ENCODE measurements at places on chromosomes 6 and 20.

GRCh38 chr20:6693178-6693807 is 74.2 kb upstream of the BMP2 start:
- DNase-seq: no peak

DNA sequence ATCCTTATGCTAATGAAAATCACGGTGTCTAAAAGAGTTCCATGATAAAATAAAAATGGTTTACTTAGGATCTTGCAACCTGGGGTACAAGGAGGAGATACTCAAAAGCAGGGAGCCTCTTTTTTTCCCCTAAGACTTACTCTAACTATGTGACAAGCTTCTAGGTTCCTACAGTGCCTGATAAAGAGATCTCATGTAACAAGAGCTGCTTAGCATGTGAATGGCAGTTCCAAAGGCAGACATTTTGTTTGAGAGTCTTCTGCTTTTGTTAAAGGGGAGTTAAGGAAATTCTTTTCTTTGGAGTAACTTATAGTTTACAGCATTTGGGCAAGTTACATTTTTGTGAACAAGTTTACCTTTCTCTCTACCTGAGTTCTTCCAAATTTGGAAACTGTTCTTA is 945.8 kb upstream of the ADGRB3 start:
- DNase-seq: no peak

DNA sequence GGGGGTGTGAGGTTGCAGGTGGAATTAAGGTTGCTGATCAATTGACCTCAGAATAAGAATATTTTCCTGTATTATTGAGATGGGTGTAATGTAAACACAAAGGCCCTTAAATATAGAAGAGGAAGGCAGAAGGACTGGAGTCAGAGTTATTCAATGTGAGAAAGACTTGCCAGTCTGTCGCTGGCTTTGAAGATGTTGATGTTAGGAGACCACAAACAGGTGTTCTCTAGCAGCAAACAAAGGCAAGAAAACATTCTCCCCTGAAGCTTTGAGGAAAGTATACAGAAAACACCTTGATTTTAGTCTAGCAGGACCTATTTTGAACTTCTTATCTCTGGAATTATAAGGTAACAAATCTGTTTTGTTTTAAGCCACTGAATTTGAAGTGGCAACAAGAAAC is 138.9 kb upstream of the PTPRK start:
- no peak for DNase-seq

DNA sequence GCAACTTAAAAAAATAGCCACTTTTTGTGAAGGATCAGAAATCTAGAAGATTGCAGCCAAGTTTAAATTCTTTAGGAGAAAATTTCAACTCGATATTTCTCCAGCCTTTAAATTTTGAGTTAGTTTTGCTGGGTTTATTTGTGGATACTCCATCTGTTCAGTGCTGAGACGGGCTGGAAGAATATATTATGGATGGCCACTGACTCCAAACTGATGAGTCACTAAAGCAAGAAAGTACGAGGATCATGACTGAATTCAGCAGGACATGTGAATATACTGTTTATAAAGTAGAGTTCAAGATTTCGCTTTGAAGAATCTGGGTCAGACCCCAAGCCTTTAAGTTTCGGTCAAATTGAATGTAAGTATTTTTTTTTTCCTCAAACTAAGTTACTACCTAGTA is 199.5 kb downstream of the ADGRB3 start:
- no peak for DNase-seq

DNA sequence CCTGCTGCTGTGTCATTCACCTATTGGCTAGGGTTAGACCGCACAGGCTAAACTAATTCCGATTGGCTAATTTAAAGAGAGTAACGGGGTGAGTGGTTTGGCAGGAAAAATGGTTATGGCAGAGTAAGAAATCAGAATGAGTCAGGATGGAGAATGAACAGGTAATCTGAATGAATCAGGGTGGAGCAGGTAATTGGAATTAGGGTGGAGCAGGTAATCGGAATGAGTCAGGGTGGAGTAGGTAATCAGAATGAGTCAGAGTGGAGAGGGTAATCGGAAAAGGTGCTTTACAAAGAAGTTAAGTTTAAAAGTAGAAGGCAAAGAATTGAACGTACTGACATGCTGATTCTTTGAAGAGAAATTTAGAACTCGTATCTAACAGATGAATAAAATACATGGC is 11.7 kb downstream of the SLC35A1 start:
- DNase-seq: no peak

DNA sequence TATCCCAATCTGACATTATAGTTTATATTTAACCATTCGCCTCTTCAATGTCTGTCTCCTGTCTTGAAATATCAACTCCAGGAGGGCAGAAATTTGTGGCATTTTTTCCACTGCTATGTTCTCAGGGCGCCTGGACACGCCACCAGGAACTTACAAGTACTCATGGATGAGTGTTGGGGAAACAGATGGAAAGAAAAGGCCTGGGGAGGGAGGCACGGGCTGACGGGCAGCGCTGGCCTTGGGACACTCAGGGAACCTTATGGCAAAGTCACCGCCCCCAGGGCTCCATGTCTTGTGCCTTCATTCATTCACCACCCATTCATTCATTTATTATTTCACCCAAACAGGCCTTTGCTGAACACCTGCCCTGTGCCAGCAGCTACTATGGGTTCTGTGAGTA is 222.9 kb downstream of the PREX1 start:
- no peak for DNase-seq
